ENCODE measurements at places on chromosomes 13 and 19. TPM values are rescaled to one million over a fixed set of nuclear protein-coding genes. Genes with fewer than 3 reads are reported as not detected.

Gene ZFP28
- total RNA-seq, result 5.6 TPM

Gene FOXA3
- not detected for total RNA-seq

Gene TRPC4
- 4.3 TPM for total RNA-seq

Gene MISP
- 0.22 TPM for total RNA-seq

Gene FAM83E
- 0.33 TPM for total RNA-seq

Gene UBE2L5
- not detected for total RNA-seq

Gene C19orf33
- 0.89 TPM for total RNA-seq

Gene NXNL1
- total RNA-seq, result 0.45 TPM

Gene ACP7
- not detected for total RNA-seq

Gene ITPKC
- 15.8 TPM for total RNA-seq

Gene SMG9
- 14.8 TPM for total RNA-seq

Gene PRKCG
- not detected for total RNA-seq

Gene F2RL3
- total RNA-seq, result 1.0 TPM

Gene RANBP3
- 70.0 TPM for total RNA-seq

Gene ASF1B
- 1.0 TPM for total RNA-seq

Gene DCT
- total RNA-seq, result 0.33 TPM

Gene TICAM1
- total RNA-seq, result 6.6 TPM

Gene HCN2
- 15.8 TPM for total RNA-seq

Gene HPN
- 3.9 TPM for total RNA-seq

Gene ICAM1
- 10.7 TPM for total RNA-seq

Gene ZNF524
- 17.2 TPM for total RNA-seq

Gene ERICH4
- not detected for total RNA-seq

Gene OR4F17
- total RNA-seq, result not detected

Gene GPR183
- 9.7 TPM for total RNA-seq

Gene FCAR
- 0.44 TPM for total RNA-seq

Gene SLC5A5
- not detected for total RNA-seq

Gene PTPRS
- total RNA-seq, result 125 TPM

Gene FAM124A
- total RNA-seq, result 8.6 TPM

Gene ZNF497
- 0.33 TPM for total RNA-seq

Gene DLL3
- not detected for total RNA-seq

Gene GPR4
- 3.7 TPM for total RNA-seq

Gene CLIP3
- 8.7 TPM for total RNA-seq

Gene IZUMO4
- total RNA-seq, result 2.2 TPM

Gene CFD
- total RNA-seq, result 232 TPM
